ENCODE measurements at places on chromosomes 5 and 9.

DNA sequence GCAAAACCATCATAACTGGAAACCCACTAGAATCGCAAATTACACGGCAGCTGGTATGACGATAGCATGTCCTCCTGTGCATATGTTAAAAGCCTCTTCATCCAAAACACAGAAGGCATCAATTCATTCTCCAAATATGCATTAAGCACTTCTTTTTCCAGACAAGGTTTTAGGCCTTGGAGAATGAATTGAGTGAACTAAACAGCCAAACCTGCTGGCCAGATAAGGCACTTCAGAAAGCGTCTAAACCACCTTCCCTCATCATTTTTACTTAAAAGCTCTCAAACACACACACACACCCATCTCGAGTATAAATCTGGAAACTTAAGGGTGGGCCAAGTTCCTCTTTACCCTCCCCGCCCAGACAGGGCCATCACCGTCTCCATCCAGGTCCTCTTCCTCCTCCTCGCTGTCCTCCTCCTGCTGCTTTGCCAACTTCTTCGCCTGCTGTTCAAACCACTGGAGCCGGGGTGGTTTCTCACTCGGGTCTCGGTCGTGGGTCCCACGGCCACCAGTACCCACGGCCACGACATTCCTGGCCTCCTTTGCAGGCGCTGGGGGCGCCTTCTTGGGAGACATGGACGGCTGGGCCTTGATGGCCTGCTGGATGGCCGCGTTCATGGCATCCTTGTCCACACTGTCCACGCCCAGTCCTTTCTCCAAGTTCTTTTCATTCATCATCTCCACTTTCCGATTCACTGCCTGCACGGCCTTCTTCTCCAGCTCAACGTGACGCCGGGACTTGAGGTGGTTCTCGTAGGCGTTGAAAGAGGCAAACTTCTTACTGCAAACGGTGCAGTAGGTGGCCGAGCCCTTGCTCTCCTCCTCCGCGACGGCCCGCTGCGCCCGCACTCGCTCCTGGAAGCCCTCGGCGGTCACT is 696 bp downstream of the ZNF622 start:
- H3K36me3 ChIP-seq, result peaks cover 3% of the 10 kb centered on the region
- H3K27ac ChIP-seq, result peak overlapping the region; percentile 90
- H3K27me3 ChIP-seq, result no peaks in the 10 kb centered on the region
- H3K4me3 ChIP-seq, result peak overlapping the region; percentile 99
- H3K4me1 ChIP-seq, result peaks cover 68% of the 10 kb centered on the region

- H3K4me3 ChIP-seq, result no peak overlapping the region
- no peak overlapping the region for H3K27ac ChIP-seq
- no peak for DNase-seq
Measured at GRCh38 chr5:65307088-65307487, 174.6 kb downstream of the ADAMTS6 start.

- no peaks in the 10 kb centered on the region for H3K27me3 ChIP-seq
- no peak overlapping the region for H3K27ac ChIP-seq
- no peaks in the 10 kb centered on the region for H3K4me1 ChIP-seq
- no peak overlapping the region for H3K4me3 ChIP-seq
Measured at GRCh38 chr9:37617161-37617560, 24.8 kb upstream of the TOMM5 start.

GRCh38 chr5:151895660-151896030 is 29.0 kb downstream of the GLRA1 start:
- H3K27me3 ChIP-seq, result no peaks in the 10 kb centered on the region
- no peak for DNase-seq
- H3K4me1 ChIP-seq, result no peaks in the 10 kb centered on the region

DNA sequence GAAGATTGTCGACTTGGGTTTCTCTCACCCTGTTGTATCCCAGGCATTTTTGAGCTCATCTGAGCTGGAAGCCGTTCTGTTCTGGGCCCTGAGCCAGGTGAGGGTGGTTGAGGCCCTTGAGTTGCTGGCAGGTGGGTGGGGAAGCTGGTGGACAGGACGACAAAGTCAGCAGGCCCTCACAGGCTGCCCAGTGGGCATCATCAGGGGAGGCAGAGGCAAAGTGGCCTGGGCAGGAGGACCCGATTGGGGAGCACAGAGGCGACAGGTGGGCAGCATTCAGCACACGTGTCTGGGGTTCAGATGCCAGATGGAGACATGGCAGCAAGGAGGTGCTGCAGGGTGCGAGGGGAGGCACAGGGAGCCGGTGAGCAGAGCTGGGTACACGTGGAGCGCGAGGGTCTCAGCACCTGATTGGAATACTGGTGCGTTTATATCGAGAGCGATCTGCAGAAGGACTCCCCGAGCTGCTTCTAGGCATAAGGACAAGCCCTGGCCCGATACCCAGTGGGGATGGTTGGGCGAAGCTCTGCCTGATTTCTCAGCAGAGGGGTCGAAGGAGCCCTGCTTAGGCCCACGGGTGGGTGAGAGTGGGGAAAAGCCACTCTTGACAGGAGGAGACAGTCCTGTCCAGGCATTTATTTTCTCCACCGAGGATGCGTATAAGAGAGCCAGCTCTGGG is 49.0 kb upstream of the SUSD3 start:
- no peak overlapping the region for H3K4me3 ChIP-seq
- H3K36me3 ChIP-seq, result no peaks in the 10 kb centered on the region
- no peak for DNase-seq

DNA sequence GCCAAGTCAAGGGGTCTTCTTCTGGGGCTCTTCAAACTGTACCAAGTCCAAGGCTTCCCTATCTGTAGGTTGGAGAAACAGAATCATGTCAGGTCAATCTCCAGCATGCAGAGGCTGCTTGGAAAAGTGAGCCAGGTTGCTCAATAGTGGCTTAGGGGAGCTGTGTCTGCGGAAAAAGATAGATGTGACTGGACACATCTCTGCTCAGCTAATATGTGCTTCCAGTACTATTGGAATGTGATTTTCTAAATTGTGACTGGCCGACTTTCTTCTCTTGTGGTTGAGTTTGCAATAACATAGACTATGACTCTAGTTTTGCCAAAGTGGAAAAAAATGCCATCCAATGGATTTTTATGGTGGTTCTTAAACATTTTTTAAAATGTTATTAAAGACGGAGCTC is 136.7 kb downstream of the BOD1 start:
- H3K36me3 ChIP-seq, result no peaks in the 10 kb centered on the region
- no peaks in the 10 kb centered on the region for H3K27me3 ChIP-seq
- H3K4me1 ChIP-seq, result no peaks in the 10 kb centered on the region
- H3K27ac ChIP-seq, result no peak overlapping the region

DNA sequence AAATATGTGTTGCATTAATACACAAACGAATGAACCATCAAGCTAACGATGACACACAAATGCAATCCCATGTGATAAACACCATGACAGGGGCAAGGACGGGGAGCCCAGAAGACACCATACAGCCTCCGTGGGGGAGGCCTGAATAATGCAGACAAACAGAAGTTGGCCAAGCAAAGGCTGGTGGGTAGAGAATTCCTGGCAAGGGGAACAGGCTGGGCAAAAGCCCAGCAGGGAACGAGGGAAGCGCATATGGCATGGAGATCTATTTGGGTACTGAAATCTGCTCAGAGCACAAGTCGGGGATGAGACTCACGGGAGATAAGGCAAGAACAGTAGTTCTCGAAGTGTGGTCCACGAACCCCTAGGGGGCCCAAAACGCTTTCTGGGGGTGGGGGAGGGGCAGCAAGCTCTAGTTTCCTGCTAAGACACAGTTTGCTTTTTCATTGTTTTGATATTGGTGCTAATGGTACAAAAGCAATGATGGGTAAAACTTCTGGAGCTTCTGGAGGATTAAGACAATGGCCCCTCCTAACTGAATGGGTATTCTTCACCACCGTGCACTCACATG is 42.9 kb upstream of the FBXW11 start:
- no peak overlapping the region for H3K4me3 ChIP-seq
- H3K27ac ChIP-seq, result no peak overlapping the region
- H3K4me1 ChIP-seq, result peaks cover 8% of the 10 kb centered on the region
- DNase-seq, result no peak

DNA sequence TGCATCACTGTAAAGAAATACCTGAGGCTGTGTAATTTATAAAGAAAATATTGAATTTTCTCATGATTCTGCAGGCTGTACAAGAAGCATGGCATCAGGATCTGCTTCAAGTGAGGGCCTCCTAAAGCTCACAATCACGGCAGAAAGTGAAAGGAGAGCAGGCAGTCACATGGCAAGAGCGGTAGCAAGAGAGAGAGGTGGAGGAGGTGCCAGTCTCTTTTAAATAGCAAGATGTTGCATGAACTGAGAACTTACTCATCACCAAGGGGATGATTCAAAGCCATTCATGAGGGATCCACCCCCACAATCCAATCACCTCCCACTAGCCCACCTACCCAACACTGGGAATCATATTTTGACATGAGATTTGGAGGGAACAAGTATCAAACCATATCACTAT is 184.5 kb upstream of the PAPPA start:
- H3K27me3 ChIP-seq, result no peaks in the 10 kb centered on the region
- no peak overlapping the region for H3K27ac ChIP-seq

- no peak overlapping the region for H3K27ac ChIP-seq
- H3K4me1 ChIP-seq, result peaks cover 23% of the 10 kb centered on the region
- no peak overlapping the region for H3K4me3 ChIP-seq
- no peaks in the 10 kb centered on the region for H3K36me3 ChIP-seq
Measured at GRCh38 chr5:76527685-76528161, 95.5 kb downstream of the F2RL2 start.

DNA sequence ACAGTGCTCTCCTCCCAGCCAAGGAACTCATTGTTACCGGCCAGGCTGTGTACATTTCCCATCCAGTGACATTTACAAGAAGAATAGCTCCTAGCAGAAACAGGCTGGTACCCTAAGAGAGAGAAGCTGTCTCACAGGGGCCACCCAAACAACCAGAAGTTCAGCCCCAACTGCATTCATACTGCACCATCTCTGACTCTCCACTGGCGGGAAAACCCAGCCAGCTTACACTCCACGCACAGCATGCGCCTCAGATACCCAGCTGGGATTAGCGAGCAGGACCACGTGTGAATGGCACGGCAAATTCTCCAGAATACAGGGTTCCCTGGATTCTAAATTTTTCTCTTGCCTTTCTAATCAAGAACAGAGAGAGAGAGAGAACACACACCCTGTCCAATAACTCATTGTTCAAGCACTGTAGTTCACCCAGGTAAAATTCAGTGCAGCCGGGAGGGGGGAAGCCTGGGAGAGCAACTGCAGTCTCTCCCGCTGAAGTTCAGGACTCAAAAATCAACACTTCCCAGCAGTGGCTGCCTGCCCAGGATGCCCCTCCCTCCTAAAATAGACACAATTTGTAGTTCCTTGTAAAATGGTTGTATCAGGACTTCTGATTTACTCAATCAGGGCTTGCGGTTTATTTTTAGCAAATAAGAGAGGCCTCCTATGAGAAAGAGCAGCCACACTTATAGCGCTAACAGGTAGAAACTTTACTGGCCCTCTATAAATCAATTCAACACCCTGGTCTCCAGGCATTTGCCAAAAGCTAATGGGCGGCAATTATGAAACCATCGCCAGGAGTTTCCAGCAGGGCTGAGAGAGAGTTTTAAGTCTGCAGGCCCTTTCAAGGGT is 2.2 kb downstream of the COL23A1 start:
- no peak overlapping the region for H3K4me3 ChIP-seq
- H3K27me3 ChIP-seq, result no peaks in the 10 kb centered on the region
- DNase-seq, result no peak
- H3K27ac ChIP-seq, result no peak overlapping the region

DNA sequence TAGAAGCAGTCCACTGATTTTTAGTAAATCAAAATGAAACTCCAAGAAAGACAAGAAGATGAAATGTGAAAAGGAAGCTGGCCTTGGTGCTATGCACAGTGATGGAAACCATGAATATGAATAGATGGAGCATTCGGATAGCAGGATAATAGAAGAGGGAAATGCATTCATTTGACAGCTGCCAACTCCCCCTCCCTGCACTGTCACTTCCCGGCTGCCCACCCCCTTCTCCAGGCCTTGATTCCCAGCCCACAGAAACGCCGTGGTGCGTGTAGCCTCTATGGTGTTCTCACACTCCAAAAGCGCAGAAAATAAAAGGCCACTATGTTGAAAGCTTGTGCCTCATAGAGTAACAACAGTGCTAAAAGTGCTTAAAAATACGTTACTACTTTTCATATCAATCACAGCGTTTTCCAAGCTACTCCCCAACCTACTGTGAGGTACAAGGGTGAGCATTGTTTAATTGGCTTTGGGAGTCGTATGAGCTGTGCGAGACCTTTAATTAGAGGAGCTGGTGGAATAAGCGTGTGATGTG is 26.1 kb upstream of the IFNK start:
- no peak overlapping the region for H3K27ac ChIP-seq
- no peaks in the 10 kb centered on the region for H3K36me3 ChIP-seq
- H3K4me3 ChIP-seq, result no peak overlapping the region
- peaks cover 6% of the 10 kb centered on the region for H3K4me1 ChIP-seq
